HL-60 (cell line): ENCODE measurements at places on chromosomes 16 and 17.

- no peak for DNase-seq
These were observed 1.6 kb upstream of the GPR139 start for GRCh38 chr16:20075243-20075642.

DNA sequence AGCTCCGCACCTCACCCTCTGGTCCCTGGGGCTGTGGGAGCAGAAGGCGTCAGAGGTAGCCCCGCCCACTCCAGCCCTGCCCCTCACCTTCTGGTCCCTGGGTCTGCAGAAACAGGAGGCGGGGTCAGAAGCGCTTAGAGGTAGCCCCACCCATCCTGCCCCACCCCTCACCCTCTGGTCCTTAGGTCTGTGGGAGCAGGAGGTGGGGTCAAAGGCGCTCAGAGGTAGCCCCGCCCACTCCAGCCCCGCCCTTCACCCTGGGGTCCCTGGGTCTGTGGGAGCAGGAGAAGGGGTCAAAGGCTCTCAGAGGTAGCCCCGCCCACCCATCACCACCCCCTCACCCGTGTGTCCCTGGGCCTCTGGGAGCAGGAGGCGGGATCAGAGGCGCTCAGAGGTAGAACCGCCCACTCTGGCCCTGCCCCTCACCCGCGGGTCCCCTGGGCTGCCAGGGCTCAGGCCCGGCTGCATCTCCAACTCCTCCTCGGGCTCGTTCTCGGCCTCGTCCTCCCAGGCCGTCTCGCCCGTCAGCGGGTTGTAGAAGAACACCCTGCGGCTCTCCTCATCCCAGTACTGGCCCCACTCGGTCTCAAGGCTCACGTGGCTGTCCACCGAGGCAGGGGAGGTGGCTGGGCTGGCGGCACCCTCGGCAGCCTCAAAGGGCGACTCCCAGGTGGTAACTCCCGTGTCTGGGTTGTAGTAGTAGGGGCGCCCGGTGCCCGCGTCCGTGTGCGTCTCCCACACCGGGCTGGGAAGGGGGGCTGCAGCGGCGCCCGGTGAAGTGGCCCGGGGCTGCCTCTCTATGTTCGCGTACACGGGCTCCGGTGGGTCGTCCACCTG is 27.2 kb downstream of the ARHGAP27 start:
- DNase-seq: no peak

DNA sequence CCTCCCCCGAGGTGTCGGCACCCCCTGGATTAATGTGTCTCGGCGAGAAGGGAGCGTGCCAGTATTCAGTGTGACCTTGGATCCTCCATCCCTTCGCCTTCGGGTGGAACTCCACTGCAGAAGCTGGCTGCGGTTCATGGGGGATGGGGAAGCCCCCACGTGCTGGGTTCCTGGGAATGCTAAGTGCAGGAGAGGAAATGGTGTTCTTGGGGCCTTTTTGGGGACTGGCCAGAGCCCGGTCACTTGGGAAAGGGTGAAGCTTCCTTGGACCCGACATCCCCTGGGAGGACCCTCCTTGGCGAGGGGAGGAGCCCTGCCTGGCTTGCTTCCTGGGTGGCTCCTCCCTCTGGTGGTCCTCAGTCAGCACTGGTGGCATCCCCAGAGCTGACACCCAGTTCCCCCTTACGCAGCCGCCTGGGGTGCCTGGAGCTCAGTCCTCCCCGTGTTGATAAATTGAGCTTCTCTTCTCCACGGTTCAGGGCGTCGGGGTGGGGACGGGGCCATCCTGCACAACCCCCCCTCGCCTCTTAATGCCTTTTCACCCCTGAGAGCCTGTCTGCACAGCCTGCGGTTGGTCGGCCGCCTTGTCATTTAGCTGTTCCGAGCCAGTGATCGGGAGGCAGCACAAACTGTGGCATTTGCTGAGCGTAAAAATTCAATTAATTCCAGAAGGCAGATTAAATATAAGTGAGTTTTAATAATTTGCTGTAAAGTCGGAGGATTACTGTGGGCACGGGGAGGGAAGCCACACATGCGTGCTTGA is 30.7 kb upstream of the GSE1 start:
- DNase-seq: no peak

DNA sequence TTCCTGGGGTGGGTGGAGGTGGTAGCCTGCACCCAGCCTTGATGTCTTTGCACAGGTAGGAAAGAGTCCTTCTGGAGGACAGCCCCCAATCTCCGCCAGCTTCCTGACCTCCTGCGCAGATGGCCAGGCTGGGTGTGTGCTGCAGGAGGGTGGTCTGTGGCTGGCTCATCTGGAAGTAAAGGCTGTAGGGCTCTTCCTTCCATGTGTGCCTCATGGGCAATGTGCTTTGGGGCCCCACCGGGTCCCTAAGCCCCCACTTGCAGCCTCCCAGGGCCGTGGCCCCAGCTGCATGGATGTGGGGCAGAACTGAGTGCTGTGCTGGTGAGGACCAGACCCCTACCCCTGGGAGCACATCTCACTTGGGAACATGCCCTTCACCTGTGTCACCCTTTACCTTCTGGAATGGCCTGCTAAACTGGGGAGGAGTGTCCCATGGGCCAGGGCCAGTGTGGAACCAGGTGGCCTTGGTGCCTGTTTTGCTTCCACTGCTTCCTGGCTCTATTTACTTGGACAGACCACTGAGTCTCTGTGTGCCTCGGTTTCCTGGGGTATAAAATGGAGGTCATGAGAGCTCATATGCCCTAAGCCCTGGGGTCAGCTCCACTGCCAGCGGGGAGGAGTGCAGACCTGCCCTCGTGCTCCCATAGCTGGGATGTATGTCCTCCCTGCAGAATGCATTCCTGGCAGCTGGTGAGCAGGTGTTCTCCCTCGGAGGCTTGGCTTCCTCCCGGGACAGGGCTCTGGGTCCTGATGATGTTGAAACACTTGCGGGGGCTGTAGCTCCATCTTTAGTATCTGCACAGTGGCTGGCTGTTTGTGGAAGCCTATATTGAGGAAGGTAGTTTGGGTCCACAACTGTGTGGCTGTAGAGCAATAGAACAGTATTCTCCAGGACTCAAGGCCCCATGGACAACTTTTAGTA is 18.0 kb downstream of the MPRIP start:
- DNase-seq: no peak

DNA sequence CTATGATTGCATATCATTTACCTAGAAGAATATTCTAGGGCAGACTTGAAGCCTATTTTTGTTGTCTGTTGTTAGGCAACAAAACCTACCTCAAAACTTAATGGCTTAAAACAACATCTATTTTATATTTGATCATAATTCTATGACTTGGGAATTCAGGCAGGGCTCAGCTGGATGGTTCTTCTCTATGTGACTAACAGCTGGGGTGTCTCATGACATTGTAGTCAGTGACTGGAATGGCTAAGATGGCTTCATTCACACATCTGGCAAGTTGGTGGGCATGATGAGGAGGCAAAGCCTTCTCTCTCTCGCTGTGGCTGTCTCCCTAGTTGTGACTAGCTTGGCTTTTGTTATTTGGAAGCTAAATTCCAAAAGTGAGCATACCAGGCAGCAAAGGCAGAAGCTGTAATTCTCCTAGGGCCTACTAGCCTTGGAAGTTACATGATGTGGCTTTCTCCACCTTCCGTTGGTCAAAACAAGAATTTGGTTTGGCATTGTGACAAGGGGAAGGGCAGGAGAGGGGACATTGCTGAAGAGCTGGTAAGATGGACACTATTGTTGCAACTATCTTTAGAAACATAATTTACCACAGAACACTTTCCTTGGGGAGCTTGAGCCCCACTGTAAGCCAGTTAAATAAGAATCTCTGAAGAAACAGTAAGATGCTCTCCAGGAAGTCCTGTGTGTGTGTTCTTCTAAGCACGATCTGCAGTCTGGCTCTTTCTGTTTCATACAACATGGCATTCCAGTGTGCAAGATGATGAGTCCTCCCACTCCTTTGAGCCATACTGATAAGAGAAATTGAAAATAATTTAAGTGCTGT is 39.4 kb downstream of the ZNRF1 start:
- DNase-seq: peak; percentile 50

DNA sequence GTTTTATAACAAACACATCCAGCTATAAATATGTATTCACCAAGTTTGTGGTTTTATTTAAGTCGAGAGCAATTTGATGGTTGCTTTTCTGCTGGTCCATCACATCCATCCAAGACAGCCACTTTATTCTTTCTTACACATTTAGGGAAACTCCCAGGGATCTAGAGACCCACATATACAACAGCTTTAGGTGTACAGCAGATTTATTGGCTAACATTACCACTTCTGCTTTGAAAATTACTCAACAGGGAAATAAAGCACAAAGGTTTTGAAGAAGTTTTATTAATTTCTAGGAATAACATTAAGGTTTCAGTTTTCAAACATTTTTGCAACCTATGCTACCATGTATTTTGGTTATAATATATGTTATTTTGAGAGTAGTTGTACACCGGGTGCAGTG is 6.9 kb downstream of the ERCC4 start:
- no peak for DNase-seq

DNA sequence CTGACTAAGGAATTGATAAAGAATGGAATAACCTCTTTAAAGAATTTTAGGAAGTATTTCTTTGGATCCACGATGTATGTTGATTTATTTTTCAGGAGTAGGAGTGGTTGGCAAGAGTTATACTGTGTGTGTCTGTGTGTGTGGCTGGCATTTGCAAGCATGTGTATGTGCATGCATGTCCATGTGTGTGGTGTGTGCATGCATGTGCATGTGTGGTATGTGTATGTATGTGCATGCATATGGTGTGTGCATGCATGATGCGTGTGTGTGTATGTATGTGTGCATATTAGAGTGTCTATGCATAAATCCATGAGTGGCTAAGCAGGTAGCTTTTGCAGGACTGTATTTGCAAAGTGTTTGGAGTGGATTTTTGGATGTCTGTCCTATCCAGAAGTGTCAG is 120.8 kb downstream of the HS3ST2 start:
- DNase-seq: no peak

GRCh38 chr17:81060416-81060815 is 25.5 kb downstream of the BAIAP2 start:
- no peak for DNase-seq

- peak; percentile 66 for DNase-seq
These were observed 844 bp downstream of the TAOK2 start for GRCh38 chr16:29974291-29975133.

GRCh38 chr17:40411821-40412220 is 5.9 kb downstream of the TOP2A start:
- no peak for DNase-seq

- DNase-seq: no peak
These were observed 13.2 kb upstream of the NUP93 start for GRCh38 chr16:56716761-56717160.

DNA sequence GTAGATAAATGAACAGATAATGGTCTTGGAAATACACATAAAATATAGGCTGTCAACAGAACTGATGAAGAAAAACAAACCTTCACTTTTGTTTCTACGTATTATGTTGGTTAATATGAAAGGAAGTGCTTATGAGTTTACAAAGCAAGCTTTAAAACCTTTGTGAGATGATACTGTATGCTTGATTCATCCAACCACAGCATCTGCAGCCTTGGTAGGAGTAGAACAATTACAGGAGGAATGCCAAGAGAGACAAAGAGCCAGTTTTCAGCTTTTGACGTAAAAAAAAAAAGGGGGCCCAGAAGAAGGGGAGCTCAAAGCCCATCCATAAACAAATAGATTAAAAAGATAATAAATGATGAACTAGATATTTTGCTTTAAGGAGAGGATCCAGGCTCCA is 13.3 kb downstream of the FAM20A start:
- no peak for DNase-seq

DNA sequence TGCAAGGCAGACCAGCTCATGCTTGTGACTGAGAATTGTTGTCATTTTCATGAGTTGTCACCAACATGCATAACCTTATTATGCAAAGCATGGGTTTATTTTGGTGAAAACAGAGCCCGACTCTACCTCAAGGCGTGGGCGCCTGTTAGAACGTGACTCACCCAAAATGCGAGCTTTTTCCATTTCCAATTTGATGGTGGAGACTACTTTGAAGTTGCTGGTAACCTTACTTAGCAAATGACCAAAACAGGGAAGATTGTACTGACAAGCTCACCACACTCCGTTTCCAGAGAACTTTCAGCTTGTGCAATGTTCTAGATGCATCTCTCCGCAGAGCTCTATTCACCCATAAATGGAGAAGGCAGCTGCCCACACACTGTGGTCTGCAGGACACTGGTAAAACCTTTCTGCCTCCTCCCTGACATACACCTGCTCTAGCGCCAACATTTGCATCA is 284.5 kb downstream of the MAF start:
- no peak for DNase-seq

- DNase-seq: no peak
These were observed 10.2 kb downstream of the CYTH1 start for GRCh38 chr17:78771758-78772382.

DNA sequence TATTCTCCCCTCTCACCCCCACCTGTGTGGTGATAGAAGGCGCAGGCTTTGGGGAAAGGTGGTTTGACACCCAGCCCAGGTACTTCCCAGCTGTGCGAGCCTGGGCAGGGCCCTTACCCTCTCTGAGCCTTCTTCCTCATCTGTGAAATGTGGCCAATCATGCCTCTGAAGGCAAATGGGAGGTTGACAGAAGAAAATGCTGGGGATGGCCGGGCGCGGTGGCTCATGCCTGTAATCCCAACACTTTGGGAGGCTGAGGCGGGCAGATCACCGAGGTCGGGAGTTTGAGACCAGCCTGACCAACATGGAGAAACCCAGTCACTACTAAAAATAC is 43.7 kb downstream of the CRISPLD2 start:
- DNase-seq: no peak

GRCh38 chr16:77715145-77715544 is 7.2 kb upstream of the NUDT7 start:
- no peak for DNase-seq

DNA sequence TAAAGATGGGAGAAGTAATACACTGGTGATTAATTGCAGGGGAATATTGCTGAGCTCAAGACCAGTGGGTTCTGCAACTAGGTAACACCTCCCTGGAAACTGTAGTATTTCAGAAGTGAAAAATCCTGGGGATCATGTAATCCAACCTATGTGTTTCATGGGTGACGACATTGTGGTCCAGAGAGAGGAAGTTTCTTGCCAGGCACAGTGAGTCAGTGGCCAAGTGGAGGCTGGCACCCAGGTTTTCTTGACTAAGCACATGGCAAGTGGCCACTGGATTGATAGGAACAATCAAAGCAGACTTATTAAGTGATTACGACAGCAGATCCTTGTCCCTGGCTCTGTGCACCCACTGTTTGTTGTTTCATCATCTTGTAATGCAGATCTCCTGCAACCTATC is 14.6 kb upstream of the CIITA start:
- DNase-seq: peak; percentile 75

DNA sequence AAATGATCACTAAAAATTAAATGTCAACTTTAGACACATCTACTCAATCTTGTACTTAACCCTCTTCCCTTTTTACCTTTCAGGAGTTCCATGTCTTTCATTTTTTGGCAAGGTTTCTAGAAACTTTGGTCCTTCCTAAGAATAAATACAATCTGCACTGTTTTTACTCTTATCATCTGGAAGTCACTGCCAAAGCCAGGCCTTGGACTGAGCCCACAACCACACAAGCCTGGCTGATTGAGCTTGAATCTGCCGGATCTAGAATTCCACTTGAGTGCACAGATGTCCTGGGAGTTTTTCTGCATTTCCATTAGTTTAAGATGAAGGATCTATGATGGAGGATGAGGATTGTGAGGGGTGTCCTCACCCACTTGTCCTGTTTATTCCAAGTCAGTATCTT is 126.1 kb downstream of the VPS53 start:
- DNase-seq: no peak
